ENCODE measurements at places on chromosomes 1 and 21.

GRCh38 chr21:44052071-44052829 lies 40.1 kb downstream of the TRAPPC10 start:
- no peak for DNase-seq

GRCh38 chr1:160665330-160666078 lies 18.7 kb upstream of the SLAMF1 start:
- DNase-seq: no peak

DNA sequence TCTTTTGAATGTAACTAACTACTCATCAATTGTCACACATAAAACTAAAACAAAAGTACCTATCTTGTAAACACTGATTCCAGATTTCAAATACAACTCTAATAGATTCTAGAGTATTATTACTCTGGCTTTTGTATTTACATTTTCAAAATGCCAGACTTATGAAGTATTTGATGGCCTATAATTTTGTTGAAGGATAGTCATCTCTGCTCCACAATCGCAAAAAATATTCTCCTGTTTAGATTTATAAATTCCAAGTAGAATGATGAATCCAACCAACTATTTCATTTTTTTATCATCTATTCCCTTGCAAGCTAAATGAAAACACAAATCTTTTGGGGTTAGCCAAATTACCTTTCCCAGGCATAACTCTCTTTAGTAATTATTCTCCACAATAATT lies 75.0 kb upstream of the GUCA2A start:
- no peak for DNase-seq

- DNase-seq: no peak
Measured at GRCh38 chr1:11540773-11541160, 61.8 kb downstream of the DISP3 start.

- no peak for DNase-seq
Measured at GRCh38 chr1:232568331-232568852, 61.5 kb downstream of the SIPA1L2 start.

DNA sequence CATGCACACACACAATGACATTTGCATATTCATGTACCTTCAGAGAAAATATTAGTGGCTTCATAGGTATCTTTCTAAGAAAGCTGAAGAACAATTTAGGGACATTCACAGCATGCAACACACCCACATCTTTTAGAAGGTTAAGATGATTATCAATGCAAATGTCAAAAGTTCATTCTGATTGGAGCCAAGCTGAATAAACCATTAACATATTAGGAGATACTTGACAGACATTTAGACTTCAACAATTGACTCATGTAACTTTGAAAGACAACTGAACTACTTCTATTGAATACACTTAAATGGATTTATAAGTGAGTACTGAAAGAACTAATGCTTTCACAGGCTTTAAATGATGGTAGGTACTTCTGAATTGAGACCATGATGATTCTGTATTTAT lies 111.1 kb downstream of the LHX8 start:
- DNase-seq: no peak

Data from activated T-cell treated with anti-CD3 and anti-CD28 coated beads for 4 hours (primary cell).